ENCODE measurements at places on chromosomes 1 and 21. TPM values are rescaled to one million over a fixed set of nuclear protein-coding genes. Genes with fewer than 3 reads are reported as not detected.

Gene TACSTD2
- not detected for total RNA-seq

Gene TMPRSS15
- total RNA-seq, result not detected

- ATAC-seq, result no peak
Observed at GRCh38 chr1:185776522-185776921, 42.3 kb downstream of the HMCN1 start.

DNA sequence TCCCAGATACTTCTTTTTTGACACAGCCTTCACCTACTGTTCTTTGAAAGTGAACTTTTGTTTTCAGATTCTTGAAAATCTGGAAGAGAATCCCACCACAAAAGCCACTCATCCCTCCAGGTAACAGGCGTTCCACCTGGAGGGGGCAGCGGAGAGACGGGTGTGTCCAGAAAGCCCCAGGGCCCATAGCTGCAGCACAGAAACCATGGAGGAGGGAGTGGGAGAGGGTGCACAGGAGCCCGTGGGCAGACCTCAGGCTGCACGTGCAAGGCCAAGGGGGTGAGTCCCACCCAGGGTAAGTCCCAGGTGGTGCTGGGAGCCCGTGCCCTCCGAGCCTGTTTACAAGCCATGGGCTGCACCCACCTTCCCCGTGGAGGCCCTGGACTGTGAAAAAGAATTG, 86.5 kb downstream of the PSMG1 start:
- ATAC-seq, result no peak

DNA sequence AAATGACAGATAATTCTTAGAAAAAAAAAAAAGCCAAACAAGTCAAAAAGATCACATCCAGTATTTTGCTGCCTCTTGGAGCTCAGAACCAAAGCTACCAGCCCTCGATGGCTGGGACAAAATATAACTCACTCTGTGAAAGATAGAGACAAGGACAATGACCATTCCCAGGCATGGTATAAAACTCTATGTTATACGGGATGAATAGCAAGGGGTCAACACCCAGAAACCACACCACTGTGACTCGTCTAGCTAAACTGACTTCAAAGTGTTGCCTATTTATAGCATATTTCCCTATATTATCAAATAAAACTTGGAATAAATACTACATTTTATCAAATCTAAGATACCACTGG, 10.1 kb downstream of the TMEM63A start:
- peak; percentile 31 for ATAC-seq

DNA sequence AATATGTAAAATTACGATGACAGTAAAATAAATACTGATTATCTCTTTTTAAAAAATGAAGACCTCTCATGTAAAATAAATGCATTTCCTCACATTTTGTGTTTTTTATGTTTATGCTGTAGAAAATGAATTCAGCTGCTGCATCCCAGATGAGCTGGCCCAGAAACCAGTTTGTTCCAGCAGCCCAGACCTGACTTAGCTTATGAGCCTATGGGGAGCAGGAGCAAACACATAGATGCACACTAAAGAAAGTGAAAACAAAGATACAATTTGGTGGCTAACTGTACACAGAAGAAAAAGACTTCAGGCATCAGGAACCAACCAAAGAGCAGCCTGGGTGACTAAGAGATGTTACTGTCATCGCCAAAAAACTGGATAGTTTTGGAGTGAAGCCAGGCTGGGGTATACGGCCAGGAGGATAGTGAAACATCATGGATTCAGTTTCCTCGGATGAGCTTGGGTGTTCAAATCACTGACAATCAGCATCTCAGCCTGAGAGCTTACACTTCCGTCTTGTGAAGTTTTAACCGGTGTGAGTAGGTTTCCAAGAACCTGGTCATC, 113.9 kb upstream of the BACE2 start:
- ATAC-seq, result no peak

GRCh38 chr1:230352537-230352936, 73.6 kb downstream of the PGBD5 start:
- ATAC-seq, result no peak

GRCh38 chr1:72227667-72228066, 54.7 kb downstream of the NEGR1 start:
- ATAC-seq, result no peak

All from activated T-helper 17 cell treated with anti-CD3 and anti-CD28 coated beads, Interleukin-2, amount 50 U/mL, for 72 hours (primary cell).